Midbrain (tissue), 1 donor: ENCODE measurements at places on chromosomes 5 and 9.

- no peak for DNase-seq
Measured at GRCh38 chr5:136063778-136064465, 35.1 kb downstream of the TGFBI start.

DNA sequence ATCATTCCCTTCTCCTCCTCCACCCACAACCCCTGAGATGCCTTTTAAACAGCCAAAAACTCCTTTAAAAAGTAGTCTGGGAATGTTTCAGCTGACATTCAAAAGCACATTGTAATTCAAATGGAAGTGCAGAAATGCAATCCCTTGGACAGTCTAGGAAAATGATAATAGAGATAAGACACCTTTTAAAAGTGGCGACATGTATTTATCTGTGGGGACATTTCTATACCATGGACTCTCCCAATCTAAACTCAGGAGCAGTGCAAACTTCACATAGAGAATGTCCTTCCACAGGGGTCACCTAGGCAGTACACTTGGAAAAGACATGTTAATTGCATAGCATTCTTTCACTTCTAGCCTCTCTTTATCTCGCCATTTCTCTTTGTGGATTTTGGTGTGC lies 33.0 kb downstream of the TRIM32 start:
- DNase-seq, result no peak

DNA sequence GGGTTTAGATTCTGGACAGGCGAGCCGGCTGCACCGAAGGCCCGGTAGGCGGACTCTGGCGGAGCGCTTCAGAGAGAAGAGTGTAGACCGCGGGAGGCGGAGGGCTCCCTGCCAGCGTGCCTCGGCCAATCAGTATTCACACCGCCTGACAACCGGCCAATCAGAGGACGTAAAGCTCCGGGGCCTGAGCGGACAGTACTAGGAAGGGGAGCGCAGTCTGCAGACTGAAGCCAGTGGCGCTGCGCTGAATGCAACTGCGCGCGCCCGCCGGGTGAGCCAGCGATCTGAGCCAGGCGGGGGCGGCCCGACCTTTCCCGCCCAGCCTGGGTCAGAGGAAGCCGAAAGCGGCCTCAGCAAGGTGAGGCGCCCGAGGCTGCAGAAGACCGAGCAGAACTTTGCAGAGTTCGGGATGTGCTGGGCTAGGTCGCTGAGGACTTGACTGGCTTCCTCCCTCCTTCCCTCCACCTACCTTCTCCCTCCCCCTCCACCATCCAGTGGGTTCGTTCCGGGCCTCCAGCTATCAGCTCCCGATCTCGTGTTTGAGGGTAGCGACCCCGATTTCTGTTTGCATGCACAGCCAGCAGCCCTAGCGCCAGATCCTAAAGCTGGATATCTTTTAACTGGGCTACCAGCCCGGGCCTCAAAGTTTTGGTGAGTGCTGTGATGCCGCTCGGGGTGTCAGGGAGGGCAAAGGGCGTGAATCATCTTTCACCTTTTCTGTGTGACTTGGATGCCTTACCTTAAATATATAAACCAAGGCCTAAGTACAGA lies at the start of gene DMRT2:
Gene DMRT2, plus strand, starts transcription at position 233 of the 771 bp plus-strand sequence. CDS start 1,257 bp downstream, outside the sequence.
- peak; percentile 90 for DNase-seq

- peak; percentile 76 for DNase-seq
Measured at GRCh38 chr9:33374634-33375237, 27.6 kb downstream of the AQP7 start.

- DNase-seq, result no peak
Measured at GRCh38 chr5:93320920-93321445, 260.0 kb downstream of the NR2F1-AS1 start.

DNA sequence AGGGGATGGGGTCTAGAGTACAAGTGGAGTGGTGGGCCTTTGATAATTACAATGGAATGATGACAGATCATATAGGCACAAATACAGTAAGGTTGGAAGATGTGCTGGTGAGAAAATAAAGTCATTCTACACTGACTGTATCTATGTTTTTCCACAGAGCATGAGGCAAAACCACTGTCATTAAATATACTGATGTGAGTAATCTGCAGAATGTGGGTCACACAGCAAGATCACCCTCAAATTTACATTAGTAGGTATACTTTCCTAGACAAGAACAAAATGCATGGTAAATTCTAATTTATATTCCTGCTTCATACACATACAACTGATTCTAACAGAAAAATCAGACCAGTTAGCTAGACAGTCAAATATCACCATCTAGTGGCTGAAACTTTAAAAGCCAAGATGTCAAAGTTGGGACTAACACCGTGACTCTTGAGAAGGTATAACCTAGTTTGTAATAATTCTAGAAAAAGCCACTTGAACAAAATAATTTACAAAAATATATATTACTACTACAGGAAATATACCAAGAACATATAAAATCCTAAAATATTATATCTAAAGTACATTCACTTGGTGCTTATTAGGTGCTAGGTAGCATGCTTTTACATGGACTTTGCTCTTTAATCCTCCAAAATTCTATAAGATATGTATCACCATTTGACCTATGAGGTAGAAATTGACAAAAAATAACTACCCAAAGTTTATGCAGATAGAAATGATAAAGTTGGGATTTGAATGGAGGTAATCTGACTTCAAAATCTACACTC lies 19.5 kb downstream of the TTC33 start:
- peak; percentile 87 for DNase-seq

- no peak for DNase-seq
Measured at GRCh38 chr5:144089401-144090021, 80.9 kb downstream of the YIPF5 start.

DNA sequence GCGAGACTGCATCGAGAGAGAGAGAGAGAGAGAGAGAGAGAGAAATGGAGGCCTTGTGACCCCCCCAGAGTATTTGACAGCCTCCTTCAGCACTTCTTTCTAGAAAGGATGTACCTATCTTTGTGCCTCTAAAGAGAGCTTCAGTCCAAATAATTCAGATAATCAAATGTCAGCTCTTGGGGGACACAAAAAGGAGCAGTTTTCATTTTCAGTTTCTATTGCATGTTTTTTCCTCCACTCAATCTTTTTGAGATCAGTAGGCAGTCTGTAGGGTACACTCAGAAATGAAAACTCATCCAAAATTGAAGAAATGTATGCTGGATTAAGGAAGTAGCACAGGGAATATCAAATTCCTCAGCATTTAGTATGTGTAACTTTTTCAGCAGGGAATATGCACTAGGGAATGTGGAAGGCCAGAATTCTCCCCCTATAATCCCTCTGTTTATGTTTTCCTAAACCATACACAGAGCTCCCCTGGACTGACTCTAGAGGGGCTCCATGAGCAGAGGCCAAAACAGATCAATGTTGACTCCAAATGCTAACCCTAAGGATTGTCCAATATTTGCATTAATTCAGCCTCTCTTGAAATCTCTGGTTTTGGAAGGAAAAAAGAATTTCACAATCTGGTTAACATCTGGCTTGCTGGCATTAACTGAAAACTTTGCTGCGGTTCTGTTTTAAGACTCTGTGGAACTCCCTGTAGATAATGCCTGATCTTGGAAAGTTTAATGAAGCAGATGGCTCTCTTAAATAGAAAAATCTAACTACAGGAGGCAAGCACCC lies 250.1 kb downstream of the CEMIP2 start:
- no peak for DNase-seq

GRCh38 chr9:134341306-134341705 lies 15.1 kb downstream of the RXRA start:
- peak; percentile 28 for DNase-seq

GRCh38 chr5:142104491-142104890 lies 4.1 kb upstream of the NDFIP1 start:
- DNase-seq, result no peak

DNA sequence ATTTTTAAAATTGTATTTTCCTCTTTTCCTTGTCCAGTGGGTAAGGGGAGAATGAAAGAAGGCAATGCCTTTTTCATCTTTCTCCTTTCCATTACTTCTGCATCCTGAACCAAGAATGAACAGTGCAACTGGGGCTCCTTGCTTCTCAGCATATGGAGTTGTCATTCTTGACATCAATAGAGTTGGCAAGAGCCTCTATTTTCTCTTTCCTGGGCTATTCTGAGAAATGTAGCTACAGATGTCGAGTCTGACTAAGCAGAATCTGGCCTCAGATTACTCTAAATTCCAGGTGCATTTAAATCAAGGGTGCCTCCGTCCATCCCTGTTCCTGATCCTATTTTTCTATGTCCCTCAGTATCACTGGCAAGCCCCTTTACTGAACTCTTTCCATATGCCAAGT lies 244.8 kb downstream of the GLIS3 start:
- DNase-seq, result no peak

DNA sequence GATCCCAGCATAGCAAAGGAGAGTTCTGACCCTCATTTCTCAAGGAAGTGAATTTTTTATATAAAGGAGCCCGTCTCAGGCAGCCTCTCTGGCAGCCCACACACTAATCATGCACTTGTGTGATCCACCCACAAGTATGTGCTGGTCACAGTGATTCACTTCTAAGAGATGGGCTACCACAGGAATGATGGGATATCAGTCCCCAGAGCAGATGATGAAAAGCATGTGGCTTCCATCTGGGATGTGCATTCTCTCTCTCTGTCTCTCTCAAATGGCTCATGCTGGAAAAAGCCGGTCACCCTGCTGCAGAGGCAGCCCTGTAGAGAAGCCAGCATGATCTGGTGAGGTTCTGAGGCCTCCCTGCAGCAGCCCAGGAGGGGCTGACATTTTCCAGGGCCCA lies 74.2 kb upstream of the ADCY2 start:
- no peak for DNase-seq

- DNase-seq, result no peak
Measured at GRCh38 chr9:4138781-4139180, 161.1 kb downstream of the GLIS3 start.

DNA sequence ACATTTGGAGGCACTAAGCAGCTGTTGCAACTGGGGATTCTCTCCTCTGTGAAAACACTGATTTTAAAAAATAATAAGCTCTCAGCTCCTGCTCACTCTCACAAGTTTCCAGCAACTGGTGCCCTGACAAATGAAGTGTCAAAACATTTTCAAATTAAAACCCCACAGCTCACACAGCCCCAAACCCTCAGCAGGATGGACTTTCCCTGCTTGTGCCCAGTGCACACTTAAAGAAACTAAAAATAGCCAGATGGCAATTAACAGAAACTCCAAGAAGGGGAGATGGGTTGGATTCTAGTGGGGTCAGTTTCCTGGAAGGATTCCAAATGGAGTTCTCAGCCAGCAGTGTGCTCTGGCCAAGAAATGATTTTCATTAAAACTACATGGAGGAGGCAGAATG lies 163.0 kb upstream of the PUM3 start:
- no peak for DNase-seq

DNA sequence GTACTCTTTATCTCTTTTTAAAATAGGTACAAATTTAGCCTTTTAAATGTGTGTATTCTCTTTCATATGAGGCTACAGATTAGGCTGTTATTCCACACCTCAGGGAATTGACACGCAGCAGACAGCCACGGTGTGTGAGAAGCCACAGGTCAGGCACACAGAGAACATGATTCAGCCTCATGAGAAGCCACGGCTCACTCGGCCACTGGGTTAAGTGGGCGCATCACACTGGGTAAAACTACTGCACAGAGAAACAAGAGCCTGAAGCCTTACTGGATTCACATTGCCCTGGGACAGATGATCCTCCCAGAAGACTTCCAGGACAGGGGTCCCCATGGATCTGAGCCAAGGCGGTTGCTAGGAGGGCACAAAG lies 28.2 kb downstream of the LPCAT1 start:
- DNase-seq, result no peak
